ENCODE measurements at places on chromosomes 16 and 17. TPM values are rescaled to one million over a fixed set of nuclear protein-coding genes. Genes with fewer than 3 reads are reported as not detected.

- DNase-seq = no peak
These were observed 40.6 kb upstream of the ARL6IP1 start for GRCh38 chr16:18841833-18842525.

Gene ROGDI
- polyA plus RNA-seq = 26.3 TPM

GRCh38 chr17:57535249-57535966 is 209.7 kb downstream of the CCDC182 start:
- DNase-seq = no peak

- DNase-seq = no peak
These were observed 198.6 kb downstream of the AATF start for GRCh38 chr17:37147301-37147812.

DNA sequence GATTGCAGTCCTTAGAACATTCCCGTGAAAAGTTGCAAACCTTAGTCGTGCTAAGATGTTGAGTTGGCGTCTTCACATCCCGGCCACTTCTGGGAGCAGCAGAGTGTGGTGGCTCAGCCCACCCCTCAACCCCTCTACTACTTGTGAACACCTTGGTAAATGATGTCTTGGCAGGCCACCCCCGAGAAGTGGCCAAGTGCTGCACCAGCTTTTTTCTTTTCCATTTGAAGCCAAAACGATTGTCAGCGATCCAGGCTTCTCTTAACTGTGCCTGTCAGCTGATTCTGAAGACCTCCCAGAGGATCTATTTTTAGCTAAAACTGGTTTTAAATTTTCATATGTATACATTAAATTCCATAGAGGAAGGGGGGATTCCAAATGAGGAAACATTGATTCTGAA is 247.5 kb downstream of the CDH13 start:
- no peak for DNase-seq

- no peak for DNase-seq
These were observed 431 bp downstream of the TEKT3 start for GRCh38 chr17:15340966-15341365.

Gene IRX6
- polyA plus RNA-seq = 5.5 TPM

Gene CD68
- polyA plus RNA-seq = 56.8 TPM

Gene DHX58
- 6.8 TPM for polyA plus RNA-seq

DNA sequence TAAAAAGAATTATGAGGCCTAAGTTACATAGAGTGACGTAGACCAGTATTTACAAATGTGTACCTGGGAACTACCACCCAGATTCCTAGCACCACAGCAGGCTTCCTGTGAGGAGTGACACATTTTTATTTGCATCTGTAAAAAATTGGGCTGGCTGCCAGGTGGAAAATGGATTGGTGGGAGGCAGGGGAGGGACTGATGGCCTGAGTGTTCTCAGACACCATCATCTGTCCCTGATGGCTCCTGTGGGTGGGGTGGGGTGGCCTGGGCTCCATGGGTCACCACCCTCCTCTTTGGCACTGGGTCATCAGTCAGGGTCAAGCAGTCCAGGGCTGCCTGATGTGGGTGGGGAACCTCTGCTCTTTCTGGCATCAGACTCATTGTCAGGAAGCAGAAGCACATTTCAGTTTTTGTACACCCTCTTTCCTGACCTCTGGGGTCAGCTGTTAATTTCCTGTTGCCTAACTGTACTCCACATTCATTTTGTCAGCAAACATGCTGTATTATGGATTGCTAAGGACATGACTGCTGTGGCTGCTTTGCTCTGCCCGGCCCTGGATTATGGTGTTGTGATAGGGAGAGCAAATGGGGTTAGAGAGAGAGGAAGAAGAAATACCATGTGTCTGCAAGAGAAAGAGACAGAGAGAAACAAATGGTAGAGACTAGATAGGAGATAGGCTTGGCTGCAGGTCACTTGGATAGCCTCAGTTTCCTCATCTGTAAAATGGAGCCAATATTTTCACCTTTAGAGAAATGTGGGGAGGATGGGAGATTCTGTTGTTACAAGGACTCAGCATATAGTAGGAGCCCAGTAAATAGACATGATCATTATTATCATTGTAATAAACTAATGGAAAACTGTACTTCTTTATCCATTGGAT is 11.6 kb upstream of the MFAP4 start:
- DNase-seq = no peak

All from left kidney (tissue), 8 donors.